ENCODE measurements at places on chromosomes 4 and X.

DNA sequence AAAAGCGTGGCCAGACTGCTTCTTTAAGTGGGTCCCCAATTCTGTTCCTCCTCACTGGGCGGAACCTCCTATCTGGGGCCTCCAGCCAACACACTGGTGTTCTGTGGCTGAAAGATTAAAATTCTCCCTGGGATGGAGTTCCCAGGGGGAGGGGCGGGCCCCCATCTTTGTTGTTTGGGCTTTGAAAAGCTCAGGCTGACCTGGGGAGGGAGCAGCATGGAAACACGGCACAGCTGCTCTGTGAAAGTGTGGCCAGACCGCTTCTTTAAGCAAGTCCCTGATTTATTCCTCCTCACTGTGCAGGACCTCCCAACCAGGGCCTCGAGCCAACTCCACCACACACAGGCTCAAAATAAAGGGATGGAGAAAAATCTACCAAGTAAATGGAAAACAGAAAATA lies 219.5 kb downstream of the TMEM47 start:
- DNase-seq, result no peak

- no peak for DNase-seq
Measured at GRCh38 chr4:144582105-144582850, 63.7 kb upstream of the HHIP start.

DNA sequence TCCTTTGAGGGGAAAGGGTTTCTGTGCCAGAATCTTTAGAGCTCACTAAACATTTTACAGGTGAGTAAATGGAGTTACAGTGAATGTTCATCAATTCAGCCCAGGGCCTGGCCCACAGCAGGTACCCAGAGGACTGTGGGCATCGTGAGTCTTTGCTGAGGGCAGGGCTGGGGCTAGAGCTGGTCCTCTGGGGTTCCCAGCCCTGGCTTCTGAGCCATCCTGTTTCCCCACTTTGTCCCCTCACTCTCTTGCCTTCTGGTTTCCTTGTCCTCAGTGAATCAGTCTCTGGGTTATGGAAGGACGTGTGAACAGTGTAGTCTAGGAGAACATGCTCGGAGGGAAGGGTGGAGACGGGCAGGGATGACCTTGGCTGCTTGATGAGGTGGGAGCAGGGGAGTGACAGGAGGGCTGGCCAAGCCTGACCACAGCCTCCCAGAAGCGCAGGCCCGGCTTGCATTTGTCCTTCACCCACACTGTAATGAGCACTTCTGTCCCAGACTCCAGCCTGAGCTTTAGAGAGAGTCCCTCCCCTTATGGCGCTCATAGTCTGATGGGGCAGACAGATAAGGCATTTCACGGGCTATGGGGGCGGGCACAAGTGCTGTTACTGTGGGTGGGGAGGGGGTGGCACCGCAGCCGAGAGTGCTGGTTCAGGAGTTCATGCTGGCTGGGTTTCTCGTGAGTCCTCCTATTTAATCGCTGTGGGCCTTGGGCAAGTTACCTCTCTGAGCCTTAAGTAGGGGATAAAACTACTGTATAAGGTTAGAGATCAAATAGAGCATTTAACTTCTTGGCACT lies 17.3 kb downstream of the TBC1D14 start:
- DNase-seq, result no peak

DNA sequence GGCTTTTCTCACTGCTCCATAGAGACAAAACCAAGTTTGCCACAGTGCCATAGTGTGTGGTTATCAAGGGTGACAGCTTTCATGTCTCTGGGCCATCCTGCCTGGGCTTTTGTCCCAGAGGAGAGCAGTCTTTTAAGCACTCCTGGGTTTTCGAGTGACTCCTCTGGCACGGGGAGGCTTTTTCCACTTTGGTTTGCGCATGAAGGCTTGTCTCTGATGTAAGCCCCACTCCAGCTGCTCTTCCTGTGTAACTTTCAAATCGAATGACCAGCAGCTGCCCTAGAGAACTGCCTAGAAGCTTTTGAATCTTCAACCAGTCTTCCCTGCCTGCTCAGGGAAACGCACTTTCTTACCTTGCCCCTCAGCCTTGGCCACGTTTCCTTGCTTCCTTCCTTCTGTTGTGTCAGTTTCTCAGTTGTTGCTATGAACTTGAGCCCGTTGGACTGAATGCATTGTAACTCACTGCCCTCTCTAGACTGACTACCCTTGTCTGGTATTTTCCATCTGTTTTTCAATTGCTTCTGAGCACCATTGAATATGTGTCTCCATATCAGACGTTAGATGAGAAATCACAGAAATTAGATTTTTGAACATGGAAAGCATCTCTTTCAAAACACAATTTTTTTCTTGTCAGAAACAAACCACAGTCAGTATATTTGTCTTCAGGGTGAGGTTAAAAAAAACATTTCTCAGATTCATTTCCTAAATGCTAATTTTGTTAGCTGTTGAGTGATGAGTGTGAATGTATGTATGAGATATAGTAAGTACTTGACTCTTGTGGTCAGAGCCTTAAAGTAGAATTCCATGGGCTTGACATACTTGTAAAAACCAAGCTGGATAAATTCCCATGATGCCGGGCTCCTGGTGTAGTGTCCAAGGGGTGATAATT lies 45.3 kb downstream of the SLC9A6 start:
- DNase-seq, result no peak

DNA sequence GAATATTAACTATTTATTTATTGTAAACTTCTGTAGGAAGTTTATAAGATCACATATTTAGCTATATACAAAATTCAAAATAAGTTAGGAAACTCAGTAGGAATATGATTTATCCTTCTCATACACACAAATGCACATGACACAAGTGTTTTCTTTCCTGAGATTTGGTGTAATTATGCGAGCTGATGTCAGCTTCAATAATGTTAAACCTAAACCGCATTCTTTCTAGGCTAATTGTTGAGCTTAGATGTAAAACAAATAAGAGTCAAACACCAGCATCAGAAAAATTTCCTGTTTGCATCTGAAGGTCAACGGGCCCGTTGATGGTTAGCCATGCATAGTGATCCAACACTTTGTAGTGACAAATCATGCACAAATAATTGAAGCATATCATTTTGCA lies 30.8 kb downstream of the RASGEF1B start:
- no peak for DNase-seq

GRCh38 chrX:22171287-22172060 lies 101.2 kb upstream of the CBLL2 start:
- DNase-seq, result no peak

DNA sequence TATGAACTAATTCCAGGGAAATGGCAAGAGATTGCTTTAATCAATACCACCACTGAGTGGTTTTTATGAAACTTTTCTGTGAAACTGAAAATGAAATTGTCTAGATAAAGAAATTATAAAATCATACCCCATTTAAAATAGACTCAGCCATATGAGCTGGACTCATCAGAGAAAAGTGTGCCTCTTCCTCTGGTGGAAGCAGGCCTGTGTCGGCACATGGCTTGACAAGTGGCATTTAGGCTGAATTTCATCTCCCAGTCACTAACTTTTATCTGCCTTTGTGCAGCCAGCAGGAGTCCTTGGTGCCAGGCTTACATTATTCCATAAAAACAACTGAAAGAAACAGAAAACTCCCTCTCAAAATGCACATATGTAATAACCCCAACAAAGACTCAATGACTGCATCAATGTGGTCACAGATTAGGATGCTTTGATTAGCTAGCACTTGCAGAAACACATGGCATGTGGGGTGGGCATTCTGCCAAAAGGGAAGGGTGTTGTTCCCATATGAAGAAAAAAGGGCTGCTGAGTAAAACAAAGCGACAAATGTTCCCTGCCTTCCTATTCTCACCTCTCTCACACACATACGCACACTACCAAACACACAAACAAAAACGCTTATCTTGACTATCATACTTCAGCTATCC lies 232.3 kb downstream of the PABPC4L start:
- DNase-seq, result no peak

- DNase-seq, result no peak
Measured at GRCh38 chr4:187944179-187944578, 51.4 kb upstream of the ZFP42 start.

DNA sequence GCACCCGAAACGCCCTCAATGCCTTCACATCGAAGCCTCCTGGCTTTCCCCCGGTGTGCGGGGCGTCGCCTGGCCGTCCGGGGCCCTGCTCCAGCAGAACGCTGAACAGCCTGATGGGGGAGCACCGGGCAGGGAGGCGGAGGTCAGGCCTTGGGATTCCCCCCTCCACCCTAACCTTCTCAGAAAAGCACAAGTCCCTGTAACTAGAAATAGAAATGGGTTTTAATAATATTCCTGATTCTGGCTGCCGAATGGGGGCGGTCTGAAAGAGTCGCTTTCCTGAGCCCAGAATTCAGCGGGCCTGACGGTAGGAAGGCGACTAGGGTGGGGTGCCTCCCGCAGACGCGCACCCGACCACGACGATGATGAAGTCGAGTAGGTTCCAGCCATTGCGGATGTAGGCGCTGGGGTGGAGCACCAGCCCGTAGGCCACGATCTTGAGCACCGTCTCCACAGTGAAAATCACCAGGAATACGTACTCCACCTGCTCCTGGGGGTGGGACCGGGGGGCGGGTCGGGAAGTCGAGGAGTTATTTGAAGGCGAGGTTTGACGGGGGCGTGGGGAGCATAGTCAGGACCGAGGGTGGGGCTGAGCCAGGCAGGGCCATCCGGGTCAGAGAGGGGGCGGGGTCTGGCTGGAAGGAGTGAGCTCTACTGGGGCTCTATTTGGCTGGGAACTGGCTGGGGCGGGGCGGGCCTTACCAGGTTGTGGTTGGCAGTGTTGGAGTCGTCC lies 2.5 kb downstream of the CACNA1F start:
- DNase-seq, result no peak

GRCh38 chr4:8748236-8748575 lies 123.4 kb downstream of the HMX1 start:
- DNase-seq, result no peak

GRCh38 chrX:129798888-129799287 lies 19.1 kb downstream of the SASH3 start:
- no peak for DNase-seq

GRCh38 chr4:40559585-40560465 lies 69.8 kb downstream of the RBM47 start:
- DNase-seq, result no peak

- no peak for DNase-seq
Measured at GRCh38 chrX:154804261-154804956, 876 bp downstream of the MPP1 start.

- peak; percentile 80 for DNase-seq
Measured at GRCh38 chr4:123505095-123506010, 108.8 kb downstream of the SPRY1 start.

DNA sequence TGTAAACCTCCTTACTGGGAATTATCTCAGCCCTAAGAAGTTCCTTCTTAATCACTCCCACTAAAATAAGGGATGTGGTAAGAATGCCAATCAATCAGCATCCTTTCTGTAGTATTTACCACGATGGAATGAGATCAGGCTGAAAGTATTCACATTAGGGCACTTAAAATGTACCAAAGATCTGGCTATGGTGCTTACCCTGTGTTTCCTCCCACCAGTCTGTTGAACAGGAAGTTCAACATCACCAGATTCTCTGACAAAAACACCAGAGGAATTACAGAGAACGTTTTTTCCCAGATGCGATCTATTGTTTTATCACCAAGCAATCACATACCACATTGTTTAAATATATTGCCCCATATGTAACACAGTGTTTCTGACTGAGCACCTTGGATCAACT lies 2.1 kb upstream of the CLCN3 start:
- DNase-seq, result no peak

DNA sequence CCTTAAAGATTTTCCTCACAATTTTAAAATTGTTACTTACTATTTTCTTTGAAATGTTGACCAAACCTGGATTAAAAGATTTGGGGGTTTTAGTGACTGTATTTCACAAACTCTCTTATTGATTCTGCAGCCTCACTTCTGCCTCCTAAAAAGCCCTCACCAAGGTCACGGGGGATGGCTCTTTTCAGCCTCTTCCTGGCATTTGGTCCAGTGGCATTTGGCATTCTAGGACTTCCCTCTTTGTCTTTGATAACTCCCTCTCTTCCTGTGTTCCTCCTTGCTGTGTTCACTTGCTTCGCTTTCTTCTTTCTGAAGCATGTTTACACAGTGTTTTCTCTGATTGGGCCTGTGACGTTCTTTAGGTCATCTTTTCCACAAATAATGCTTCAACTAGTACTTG lies 21.5 kb downstream of the PKD2 start:
- DNase-seq, result no peak

Measured in SHP77 treated with DMSO at 0.1 percent for 48 hours (cell line).